T-helper 2 cell (primary cell): ENCODE measurements at places on chromosomes 3 and 15.

DNA sequence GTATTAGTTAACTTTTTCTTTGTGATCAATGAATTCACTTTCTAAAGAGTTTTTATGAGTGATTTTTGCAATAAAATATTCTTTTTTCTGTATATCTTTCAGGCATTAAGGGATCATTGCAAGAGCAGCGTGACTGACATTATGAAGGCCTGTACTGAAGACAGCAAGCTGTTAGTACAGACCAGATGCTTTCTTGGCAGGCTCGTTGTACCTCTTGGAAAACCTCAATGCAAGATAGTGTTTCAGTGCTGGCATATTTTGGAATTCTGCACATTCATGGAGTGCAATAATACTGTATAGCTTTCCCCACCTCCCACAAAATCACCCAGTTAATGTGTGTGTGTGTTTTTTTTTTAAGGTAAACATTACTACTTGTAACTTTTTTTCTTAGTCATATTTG, 24.4 kb downstream of the SELENOT start:
- no peak for DNase-seq

GRCh38 chr15:92677999-92678398, 22.4 kb upstream of the FAM174B start:
- no peak for DNase-seq

DNA sequence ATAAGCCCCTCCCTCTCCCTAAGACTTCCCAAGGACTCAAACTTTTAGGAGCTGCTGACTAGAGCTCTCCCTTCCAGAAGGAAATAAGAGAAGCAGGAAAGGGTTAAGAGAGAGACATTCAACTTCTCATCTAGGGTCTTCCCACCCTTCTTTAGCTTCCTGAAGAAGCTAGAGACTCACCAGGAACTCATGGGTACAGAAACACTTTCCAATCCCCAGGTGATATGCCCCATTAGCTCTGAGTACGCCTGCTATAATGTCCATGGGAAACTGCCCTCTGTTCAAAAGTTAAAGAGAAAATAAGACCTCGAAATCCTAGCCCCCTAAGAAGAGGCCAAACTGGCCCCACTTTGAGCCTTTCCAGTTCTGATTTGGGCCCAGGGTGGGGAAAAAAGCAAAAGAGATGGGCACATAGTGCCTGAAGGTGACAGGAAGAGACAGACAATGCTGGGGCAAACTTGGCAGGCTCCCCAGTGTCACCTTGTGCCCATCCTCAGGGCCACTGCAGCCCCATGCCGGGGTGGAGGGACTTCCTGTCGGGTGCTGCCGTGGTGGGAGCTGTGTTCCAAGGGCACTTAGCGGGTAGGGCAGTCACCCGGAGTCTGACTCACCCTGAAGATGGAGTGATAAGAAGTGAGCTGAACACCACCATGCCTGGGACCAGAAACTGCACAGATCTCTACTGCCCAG, 29.5 kb downstream of the CCDC12 start:
- peak; percentile 42 for DNase-seq

DNA sequence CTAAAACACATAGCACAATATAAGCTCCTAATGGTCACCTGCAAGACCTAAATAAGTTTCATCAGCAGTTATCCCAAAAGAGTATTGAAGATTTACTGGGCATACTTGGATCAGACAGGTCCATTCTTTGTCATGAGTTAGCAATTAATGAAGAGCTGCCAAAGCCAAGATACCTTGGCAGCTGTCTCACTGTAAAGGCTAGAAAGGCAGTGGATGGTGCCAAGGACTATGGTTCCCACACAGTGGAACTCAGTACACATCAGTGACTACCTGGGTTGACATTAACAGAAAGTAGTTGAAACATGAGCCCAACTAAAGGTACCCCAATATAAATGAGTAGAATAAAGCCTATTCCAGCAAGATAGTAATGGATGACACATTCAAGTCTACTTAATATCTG, 41.1 kb upstream of the TMCO5A start:
- no peak for DNase-seq

DNA sequence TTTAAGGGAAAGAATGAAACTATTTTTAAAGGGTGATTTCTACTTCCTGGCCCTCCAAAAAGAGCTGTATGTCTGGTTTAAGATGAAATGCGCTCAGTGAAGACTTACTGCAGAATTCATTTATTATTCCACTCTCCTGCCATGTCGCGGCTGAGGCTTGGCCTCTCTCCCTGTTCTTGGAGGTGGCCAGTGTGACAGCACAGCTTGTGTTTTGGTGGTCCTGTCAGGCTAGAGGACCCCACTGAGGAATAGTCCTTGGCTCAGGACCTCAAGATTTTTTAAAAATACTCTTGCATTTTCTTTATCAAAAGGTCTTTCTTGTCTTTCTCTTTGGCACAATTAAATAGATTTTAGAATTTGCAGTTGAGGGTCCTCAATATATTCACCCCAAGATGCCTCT, 384.4 kb downstream of the LRTM1 start:
- no peak for DNase-seq

- no peak for DNase-seq
Measured at GRCh38 chr3:40079203-40079846, 230.2 kb upstream of the EIF1B start.

DNA sequence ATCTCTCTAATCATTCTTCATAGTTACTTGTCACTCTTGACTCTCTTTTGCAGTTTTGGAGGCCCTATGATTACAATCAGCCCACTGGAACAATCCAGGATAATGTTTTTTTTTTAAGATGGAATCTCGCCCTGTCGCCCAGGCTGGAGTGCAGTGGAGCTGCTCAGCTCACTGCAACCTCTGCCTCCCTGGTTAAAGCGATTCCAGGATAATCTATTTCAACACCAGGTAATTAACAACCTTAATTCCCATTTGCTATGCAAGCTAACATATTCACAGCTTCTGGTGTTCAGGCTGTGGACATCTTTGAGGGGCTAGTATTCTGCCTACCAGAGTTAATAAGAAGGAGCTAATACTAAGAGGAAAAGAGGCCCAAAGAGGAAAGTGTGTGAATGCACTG, 1.1 kb upstream of the BLOC1S6 start:
- DNase-seq: no peak

DNA sequence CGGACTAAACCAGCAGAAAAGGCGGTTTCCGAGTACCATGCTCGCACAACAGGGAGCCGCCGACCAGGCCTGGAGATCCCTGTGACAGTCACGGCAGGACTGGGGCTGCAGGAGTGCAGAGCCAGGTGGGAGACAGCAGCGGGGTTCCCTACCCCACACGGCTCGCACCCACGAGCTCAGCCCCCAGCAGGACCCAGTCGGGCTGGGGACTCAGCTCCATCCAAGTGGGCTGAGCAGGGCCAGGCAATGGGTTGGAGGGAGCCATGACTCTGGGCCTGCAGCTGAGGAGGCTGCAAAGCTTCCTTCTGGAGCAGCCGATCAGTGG, 15.8 kb downstream of the XXYLT1 start:
- no peak for DNase-seq

GRCh38 chr3:138459619-138460535, 25.5 kb downstream of the ESYT3 start:
- no peak for DNase-seq

DNA sequence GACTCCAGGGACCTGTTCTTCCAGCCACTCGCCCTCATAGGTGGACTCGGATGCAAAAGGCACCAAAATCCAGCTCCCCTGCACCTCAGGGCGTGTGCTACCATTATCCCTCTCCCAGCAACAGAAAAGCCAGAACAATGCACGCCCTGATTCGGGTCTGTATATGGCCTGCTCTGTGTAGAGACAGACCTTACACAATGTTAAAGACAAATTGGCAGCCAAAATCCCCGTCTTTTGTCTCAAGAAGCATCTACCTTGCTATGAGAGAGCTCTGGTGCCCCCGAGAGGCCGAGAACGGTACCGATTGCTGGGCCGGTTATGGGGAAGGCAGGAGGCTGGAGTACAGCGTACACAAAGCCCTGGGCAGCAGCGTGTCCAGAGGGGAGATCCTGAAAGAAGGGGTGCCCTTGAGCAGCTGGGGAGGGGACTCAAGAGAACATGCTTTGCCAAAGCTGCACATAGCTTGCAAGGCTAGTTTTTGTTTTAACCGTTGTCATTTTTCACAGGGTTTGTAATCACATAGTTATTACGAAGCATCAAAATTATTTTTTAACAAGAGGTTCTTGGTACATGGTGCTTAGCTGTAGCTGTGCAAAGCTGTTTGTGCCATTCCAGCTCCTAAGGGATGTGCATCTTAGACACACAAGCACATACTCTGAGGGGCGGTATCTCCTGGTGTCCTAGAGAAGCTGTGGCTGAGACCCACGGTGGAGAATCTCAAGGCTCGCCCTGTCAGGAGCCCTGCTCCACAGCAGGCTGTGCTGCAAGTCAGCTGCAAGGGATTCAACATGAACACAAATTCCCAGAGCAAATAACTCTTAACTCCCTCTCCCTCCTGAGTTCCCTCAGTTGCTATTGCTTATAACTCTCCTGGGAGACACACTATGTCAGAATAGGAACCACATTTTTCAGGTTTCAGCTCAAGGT, 461.5 kb upstream of the PPP2R3A start:
- DNase-seq: no peak

DNA sequence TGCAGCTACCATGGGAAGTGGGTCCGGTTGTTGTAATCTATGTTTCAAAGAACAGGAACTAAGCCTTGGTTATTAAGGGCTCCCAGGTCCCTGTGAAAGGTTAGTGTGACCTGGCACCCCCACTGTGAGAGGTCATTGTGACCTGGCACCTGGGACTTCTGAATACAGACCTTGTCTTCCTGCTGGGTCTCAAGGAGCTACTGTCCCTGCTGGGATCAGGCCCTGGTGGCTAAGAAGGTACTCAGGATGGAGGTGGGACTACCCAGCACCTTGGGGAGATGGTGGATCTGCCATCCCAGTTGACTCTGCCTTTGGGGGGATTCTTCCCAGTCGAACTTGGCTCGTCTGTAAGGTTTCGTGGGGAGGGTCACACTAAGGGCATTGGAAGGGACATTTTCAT, 10.3 kb upstream of the SLCO2A1 start:
- DNase-seq: no peak

DNA sequence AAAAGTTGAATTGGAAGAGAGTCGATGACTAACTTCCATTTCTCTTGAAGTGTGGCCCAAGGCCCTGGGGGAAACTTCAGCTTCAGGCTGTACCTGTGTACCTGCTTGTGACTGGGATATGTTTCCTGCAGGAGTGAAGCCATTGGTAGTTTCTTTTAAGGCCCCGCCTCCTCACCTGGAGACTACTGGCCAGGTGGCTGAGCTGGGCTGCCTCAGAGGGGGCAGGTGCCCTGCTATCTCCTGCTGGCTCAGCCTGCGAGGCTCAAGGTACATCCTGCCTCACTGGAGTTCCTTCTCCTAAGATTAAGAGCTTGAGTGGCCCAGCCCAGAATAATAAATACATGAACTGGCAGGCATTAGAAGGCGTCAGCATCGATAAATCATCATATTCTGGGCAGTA, 121.6 kb upstream of the ROPN1 start:
- no peak for DNase-seq

- DNase-seq: no peak
Measured at GRCh38 chr3:42756681-42757213, 16.3 kb downstream of the CCDC13 start.

- DNase-seq: no peak
Measured at GRCh38 chr3:122263058-122263457, 62.0 kb upstream of the CSTA start.

- no peak for DNase-seq
Measured at GRCh38 chr15:83695901-83696425, 42.0 kb downstream of the ADAMTSL3 start.

DNA sequence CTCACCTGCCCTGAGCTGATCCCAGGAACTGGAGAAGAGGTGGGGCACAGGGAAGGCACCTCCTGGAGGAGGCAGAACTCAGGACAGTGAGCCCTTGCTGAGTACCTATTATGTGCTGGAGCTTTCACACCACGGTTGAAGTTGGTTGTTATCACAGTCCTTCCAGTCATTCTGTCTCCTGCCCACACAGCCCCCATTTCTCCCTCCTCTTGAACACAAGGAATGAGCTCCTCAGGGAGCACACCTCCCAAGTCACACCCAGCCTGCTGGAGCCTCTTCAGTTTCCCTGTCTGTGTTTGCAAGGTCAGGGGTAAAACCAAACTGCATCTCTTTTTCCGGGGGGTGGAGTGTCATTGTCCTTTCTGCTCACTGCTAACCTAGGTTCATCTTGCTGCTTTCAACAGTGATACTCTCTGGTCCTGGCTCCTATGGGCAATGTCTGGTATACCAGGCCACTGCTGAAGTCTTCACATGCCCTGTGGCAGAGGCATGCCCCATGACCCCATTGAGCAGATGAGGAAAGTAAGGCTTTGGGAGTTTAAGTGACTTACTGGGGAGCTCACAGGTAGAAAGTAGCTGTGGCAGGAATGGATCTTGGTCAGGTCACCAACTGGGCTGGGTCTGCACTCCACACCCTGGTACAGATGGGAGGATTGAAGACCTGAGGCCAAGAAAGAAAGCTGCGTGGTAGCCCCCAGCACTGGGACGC, 30.0 kb downstream of the C3orf18 start:
- no peak for DNase-seq
